HepG2 (cell line): ENCODE measurements at places on chromosomes 7 and 10.

DNA sequence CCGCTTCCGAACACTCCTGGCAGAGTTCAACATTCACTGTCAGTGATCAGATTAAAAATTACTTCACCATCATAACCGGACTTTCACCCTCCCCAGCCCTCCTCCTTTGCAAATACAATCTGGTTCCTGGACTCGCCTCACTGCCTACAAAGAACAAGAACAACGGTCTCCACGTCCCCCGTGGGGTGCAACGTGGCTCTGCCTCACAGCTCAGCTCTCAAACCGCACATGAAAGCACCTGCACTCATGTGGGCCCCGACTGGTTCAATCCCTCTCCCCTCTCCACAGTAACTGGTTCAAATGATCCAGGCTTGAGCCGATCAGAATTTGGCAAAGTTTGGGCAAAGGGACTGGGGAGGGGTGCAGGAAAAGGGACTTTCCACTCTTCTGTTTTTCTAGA, 21.0 kb downstream of the ASB13 start:
- no peaks in the 10 kb centered on the region for H3K27me3 ChIP-seq
- H3K4me3 ChIP-seq: no peak overlapping the region
- peaks cover 20% of the 10 kb centered on the region; the same call in 2 of the 3 replicates for H3K36me3 ChIP-seq
- peaks cover 17% of the 10 kb centered on the region for H3K4me1 ChIP-seq

GRCh38 chr10:127922675-127923366, 15.9 kb downstream of the PTPRE start:
- no peak overlapping the region for H3K4me3 ChIP-seq
- H3K36me3 ChIP-seq: no peaks in the 10 kb centered on the region
- DNase-seq: peak; percentile 9
- H3K4me1 ChIP-seq: no peaks in the 10 kb centered on the region

- H3K4me1 ChIP-seq: 0 out of 2 replicates have a peak, but pooled peaks cover under 1% of the 10 kb centered on the region
- H3K27me3 ChIP-seq: no peaks in the 10 kb centered on the region
- no peak overlapping the region for H3K27ac ChIP-seq
- no peak overlapping the region for H3K4me3 ChIP-seq
- no peak for DNase-seq
- peaks cover 28% of the 10 kb centered on the region for H3K36me3 ChIP-seq
These were observed 127.1 kb downstream of the MLLT10 start for GRCh38 chr10:21661087-21661486.

DNA sequence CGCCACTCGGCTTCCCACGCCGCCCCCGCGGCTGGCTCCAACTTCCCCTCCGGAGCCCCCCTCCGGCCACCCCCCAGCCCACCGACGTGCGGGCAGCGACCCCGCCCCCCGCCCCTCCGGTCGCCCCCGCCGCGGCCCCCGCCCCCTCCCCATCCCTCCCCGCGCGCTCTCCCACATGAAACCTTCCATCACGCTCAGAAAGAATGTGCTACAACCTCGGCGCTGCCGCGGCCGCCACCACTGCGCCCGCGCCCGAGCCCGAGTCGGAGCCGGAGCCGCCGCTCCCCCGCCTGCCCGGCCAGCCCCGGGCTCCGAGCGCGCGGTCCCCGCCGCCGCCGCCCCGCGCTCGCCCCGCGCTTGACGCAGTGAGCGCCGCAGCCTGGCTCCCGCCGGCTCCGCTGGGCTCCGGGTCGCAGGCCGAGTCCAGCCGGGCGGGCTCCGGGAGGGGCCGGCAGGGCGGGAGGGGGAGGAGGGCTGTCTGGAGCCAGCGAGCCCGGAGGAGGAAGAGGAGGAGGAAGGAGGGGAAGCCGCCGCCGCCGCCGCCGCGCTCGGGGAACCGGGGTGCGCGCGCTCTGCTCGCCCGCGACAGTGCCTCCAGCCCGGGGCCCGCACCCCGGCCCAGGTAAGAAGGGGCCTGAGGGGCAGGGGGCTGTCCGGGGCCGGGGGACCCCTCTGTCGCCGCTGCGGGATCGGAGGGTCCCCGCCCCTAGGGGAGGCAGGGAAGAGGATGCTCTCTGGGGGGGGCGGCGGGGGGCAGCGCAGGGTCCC, 4.3 kb upstream of the ELFN1 start:
- no peaks in the 10 kb centered on the region for H3K36me3 ChIP-seq
- DNase-seq: no peak
- no peak overlapping the region for H3K27ac ChIP-seq
- peaks cover 58% of the 10 kb centered on the region; the same call in 2 of the 3 replicates for H3K27me3 ChIP-seq

GRCh38 chr7:88477976-88478375, 171.3 kb upstream of the STEAP4 start:
- DNase-seq: no peak
- H3K27ac ChIP-seq: no peak overlapping the region
- H3K27me3 ChIP-seq: no peaks in the 10 kb centered on the region
- H3K4me3 ChIP-seq: no peak overlapping the region

DNA sequence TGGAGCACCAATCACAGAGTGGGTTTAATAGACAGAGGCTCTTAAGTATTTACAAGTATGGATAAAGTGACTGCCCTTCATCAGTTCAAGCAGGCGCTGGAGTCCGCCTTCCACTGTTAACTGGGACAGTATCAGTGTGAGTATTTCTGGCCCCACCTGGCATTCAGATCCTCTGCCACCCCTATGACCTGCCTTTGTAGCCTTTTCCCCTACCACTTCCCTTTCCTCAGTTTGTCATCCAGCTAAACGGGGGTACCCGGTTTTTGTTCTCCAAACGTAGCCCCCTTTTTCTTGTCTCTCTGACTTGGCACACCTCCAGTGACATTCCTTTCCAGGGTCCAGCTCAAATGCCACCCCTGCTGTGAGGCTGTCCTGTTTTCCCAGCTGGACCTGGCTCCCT, 134.4 kb downstream of the SNX10 start:
- H3K36me3 ChIP-seq: no peaks in the 10 kb centered on the region
- no peak overlapping the region for H3K4me3 ChIP-seq
- no peak for DNase-seq
- no peaks in the 10 kb centered on the region for H3K4me1 ChIP-seq

DNA sequence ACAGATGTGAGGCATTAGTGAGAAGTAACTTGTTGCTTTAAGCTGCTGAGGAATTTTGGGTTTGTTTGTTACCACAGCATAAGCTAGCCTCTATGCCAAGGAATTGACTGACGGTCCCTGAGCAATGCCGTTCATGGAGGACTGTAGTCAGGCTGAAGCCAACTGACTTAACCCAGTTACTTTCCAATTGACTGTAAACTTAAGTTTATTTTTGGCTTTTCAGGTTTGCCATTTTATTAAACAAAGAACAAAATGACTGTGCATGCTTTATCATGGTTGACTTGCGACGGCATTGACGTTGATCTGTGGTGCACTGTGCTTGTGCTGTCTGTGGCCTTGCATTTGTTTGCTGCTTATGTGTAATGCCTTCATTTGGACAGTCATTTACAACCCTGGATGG, 53.5 kb downstream of the DNAJB9 start:
- H3K4me3 ChIP-seq: no peak overlapping the region
- no peaks in the 10 kb centered on the region for H3K36me3 ChIP-seq
- no peak for DNase-seq
- H3K27me3 ChIP-seq: no peaks in the 10 kb centered on the region
- no peak overlapping the region for H3K27ac ChIP-seq

DNA sequence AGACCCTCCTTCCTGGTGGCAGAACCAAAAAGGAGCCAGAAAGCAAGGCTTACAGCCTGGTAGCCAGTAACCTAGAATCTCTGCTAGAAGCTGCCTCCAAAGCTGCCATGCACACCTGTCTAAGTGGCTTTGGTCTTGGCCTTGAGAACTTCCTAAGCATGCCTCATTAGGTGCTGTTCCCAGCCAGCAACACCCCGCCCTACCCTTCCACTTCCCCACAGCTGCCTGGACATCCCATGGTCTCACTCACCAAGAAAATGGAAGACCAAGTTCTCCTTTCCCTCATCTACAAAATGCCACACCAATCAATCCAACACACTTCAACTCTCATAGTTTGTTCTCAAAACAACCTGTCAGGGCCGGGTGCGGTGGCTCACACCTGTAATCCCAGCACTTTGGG, 4.2 kb downstream of the PSAP start:
- peaks cover 53% of the 10 kb centered on the region for H3K4me1 ChIP-seq
- DNase-seq: no peak
- no peak overlapping the region for H3K4me3 ChIP-seq
- H3K36me3 ChIP-seq: no peaks in the 10 kb centered on the region; the same call in 2 of the 3 replicates

GRCh38 chr10:65845916-65846315, 1079.9 kb upstream of the LRRTM3 start:
- no peak overlapping the region for H3K4me3 ChIP-seq
- DNase-seq: no peak
- H3K4me1 ChIP-seq: no peaks in the 10 kb centered on the region
- no peaks in the 10 kb centered on the region for H3K27me3 ChIP-seq

GRCh38 chr10:119642556-119643111, 8.5 kb upstream of the BAG3 start:
- H3K4me3 ChIP-seq: no peak overlapping the region
- no peak overlapping the region for H3K27ac ChIP-seq
- H3K27me3 ChIP-seq: no peaks in the 10 kb centered on the region; the same call in 1 of the 2 replicates
- no peak for DNase-seq
- peaks cover 79% of the 10 kb centered on the region for H3K4me1 ChIP-seq

GRCh38 chr10:104306897-104307296, 31.4 kb downstream of the ITPRIP start:
- H3K4me3 ChIP-seq: no peak overlapping the region
- H3K4me1 ChIP-seq: peaks cover 24% of the 10 kb centered on the region
- no peak overlapping the region for H3K27ac ChIP-seq
- DNase-seq: no peak

DNA sequence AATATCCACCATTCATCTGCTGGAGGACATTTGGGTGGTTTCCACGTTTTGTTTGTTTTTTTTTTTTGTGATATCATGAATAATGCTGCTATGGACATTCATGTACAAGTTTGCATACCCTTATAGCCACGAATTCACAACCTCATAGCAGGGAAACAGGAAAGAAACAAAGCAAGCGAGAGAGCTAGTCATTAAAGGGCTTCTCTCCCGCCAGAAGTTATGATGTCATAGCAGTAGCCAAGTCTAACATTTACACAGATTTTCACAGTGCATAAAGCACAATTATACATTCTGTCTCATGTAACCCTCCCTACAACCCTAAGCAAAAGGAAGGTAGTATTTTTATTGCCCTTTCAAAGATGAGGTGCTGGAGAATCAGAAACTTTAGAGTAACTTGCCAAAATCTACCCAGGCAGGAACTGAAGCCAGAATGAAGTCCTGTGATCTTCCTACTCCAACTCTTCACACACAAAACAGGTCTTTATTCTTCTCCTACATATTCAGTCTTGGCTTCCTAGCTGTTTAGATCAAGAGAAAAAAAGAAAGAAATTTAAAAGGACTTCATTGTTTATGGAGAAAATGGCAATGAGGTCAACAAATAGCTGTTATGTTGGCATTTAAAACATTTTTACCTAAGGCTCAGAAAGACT, 33.9 kb upstream of the GPAM start:
- peak overlapping the region; percentile 19 for H3K27ac ChIP-seq
- H3K4me1 ChIP-seq: peaks cover 100% of the 10 kb centered on the region
- no peak overlapping the region for H3K4me3 ChIP-seq
- H3K27me3 ChIP-seq: no peaks in the 10 kb centered on the region
- no peak for DNase-seq
- H3K36me3 ChIP-seq: peaks cover 40% of the 10 kb centered on the region

GRCh38 chr7:24894429-24895221, 85.4 kb downstream of the OSBPL3 start:
- H3K4me1 ChIP-seq: no peaks in the 10 kb centered on the region
- no peaks in the 10 kb centered on the region for H3K27me3 ChIP-seq
- H3K4me3 ChIP-seq: no peak overlapping the region
- DNase-seq: no peak

- DNase-seq: no peak
- no peak overlapping the region for H3K27ac ChIP-seq
- no peak overlapping the region for H3K4me3 ChIP-seq
- no peaks in the 10 kb centered on the region for H3K4me1 ChIP-seq
- H3K36me3 ChIP-seq: no peaks in the 10 kb centered on the region
- no peaks in the 10 kb centered on the region for H3K27me3 ChIP-seq
These were observed 919.4 kb upstream of the LRRTM3 start for GRCh38 chr10:66006411-66006810.

DNA sequence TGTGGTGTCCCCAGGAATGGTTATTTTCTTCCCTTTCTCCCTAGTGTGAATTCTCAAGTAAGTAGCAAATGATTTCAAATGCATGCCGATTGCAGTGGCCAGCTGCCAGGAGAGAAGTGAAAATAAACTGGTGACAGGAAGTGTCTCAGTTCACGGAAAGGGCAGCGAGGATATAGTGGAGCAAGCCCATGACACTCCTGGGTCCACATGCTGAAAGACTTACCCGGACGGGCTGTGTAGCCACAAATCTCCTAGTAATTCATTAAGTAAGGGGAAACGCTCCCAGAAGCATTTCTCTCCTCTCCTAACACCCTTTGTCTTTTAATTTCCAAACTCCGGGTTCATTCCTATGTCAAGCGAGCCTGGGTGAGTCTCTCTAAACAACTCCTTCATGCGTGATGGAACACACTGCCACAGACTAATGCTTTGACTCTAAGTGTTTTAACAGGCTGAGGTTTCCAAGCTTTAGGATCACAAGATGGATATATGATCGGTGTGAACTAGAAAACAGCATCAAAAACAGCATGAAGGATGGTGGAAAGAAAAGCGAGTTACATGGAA, 125.6 kb downstream of the CYP26A1 start:
- DNase-seq: peak; percentile 22
- H3K27me3 ChIP-seq: no peaks in the 10 kb centered on the region
- H3K27ac ChIP-seq: no peak overlapping the region
- H3K4me3 ChIP-seq: peak overlapping the region; percentile 49; the same call in 1 of the 2 replicates
- peaks cover 13% of the 10 kb centered on the region for H3K4me1 ChIP-seq
- no peaks in the 10 kb centered on the region for H3K36me3 ChIP-seq

- H3K27me3 ChIP-seq: no peaks in the 10 kb centered on the region
- no peak overlapping the region for H3K27ac ChIP-seq
- no peaks in the 10 kb centered on the region for H3K4me1 ChIP-seq
- H3K4me3 ChIP-seq: no peak overlapping the region
- H3K36me3 ChIP-seq: no peaks in the 10 kb centered on the region
These were observed 401.9 kb downstream of the GATA3 start for GRCh38 chr10:8456386-8456785.

- H3K27me3 ChIP-seq: no peaks in the 10 kb centered on the region
- no peak overlapping the region for H3K27ac ChIP-seq
- H3K36me3 ChIP-seq: no peaks in the 10 kb centered on the region
- no peak for DNase-seq
- H3K4me1 ChIP-seq: no peaks in the 10 kb centered on the region
- no peak overlapping the region for H3K4me3 ChIP-seq
These were observed 113.2 kb downstream of the ACTR3B start for GRCh38 chr7:152872745-152873118.

- H3K36me3 ChIP-seq: no peaks in the 10 kb centered on the region
- no peak overlapping the region for H3K27ac ChIP-seq
- no peaks in the 10 kb centered on the region for H3K27me3 ChIP-seq
- DNase-seq: peak; percentile 76
- H3K4me3 ChIP-seq: peak overlapping the region; percentile 27; the same call in 1 of the 2 replicates
- peaks cover 24% of the 10 kb centered on the region for H3K4me1 ChIP-seq
These were observed 57.8 kb upstream of the OPALIN start for GRCh38 chr10:96416643-96417042.

GRCh38 chr7:76191783-76192240, 9.9 kb upstream of the SRRM3 start:
- H3K27ac ChIP-seq: no peak overlapping the region
- peaks cover 4% of the 10 kb centered on the region; the same call in 1 of the 3 replicates for H3K27me3 ChIP-seq
- peak; percentile 46 for DNase-seq
- no peaks in the 10 kb centered on the region for H3K36me3 ChIP-seq
- no peak overlapping the region for H3K4me3 ChIP-seq
- no peaks in the 10 kb centered on the region for H3K4me1 ChIP-seq
